Hippocampal formation (tissue), 2 donors: ENCODE measurements at places on chromosomes 16 and 17.

DNA sequence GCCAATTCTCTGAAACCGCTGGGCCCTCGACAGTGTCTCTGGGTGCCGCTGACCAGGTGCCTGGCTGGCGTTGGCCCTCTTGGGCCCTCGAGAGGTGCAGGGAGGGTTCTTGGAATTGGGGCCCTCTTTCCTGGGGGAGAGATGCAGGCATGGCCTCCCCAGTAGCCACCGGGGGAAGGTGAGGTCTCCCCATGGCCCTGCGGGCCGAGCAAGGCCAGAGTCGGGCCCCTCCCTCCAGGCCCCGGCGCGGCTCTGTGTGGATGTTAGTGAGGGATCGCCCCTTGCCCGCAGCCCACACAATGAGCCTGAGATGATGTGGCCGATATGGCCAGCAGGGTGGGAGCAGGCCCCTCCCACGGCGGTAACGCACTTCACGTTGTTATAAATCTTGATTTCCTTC lies 23.1 kb upstream of the C1QTNF8 start:
- no peak for DNase-seq

DNA sequence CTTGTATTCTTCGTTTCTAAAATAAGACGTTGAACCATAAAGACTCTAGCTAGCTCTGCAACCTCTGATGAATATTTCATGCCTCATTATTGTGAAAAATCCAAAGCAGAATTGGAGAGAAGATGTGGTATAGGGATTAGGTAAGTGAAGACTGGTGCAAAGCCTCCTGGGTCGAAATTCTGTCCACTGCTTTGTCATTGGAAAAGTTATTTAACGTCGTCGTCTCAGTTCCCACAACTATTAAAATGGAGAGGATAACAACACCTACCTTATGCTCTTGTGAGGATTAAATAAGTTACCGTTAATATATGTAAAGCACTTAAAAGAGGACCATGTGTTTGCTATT lies 1.4 kb upstream of the PRPSAP2 start:
- peak; percentile 48 for DNase-seq

DNA sequence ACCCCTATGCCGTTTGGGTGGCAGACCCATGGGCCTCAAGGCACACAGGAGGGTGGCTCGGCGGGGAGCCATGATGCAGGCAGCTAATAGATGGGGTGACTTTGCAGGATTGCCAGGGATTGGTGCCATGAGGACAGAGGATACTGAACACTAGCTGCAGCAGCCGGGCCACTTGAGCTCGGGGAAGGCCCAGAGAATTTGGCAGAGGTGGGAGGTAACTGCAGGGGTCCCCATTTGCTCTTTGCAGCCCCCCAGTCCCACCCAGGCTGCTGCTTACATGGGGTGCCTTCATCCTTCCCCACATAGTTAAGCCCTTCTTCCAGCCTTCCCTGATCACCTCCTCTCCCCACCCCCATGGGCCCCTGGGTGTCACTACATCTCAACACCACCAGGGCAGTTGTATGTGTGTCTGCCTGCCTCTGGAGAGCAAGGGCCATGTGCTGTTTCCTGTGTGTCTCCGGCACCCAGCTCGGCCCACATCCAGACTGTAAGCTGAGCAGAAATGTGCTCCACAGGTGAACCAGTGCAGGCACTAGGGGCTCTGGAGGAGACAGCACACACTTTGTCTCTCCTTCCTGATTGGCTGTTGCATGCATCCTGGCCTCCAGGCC lies 52.0 kb downstream of the SREBF1 start:
- DNase-seq = no peak

DNA sequence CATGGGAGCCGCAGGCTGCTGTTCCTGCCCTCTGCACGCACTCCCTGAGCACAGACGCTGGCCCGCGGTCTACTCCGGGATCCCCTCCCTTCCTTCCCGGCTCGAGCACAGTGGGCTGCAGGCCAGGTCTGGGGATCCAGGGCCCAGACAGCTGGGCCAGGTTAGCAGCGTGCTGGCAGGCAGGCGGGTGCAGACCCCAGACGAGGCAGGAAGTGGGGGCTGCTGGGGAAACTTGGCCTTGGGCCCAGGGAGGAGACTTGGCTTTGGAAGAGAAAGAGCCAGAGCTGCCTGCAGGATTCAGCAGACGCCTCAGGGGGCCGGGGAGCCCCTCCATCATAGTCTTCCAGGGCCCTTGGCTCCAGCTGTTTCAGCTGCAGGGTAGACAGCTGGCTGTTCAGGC lies 30.2 kb upstream of the ABCC3 start:
- DNase-seq = no peak

DNA sequence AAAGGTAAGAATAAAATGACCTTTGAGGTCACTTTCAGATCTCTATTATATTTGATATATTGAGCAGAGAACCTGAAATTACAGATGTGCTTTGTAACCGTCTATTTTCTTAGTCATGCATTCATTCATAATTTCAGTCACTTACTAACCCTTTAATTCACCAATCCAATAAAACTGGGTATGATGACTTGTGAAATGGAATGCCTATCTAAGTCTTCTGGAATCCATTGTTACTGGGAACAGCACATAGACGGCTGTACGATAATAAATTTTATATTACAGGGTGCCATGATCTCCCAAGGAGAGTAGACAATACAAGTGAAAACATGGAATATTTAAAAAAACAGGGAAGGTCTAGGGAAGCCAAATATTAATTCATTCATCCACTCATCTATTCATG lies 22.9 kb downstream of the CDH11 start:
- DNase-seq = no peak

DNA sequence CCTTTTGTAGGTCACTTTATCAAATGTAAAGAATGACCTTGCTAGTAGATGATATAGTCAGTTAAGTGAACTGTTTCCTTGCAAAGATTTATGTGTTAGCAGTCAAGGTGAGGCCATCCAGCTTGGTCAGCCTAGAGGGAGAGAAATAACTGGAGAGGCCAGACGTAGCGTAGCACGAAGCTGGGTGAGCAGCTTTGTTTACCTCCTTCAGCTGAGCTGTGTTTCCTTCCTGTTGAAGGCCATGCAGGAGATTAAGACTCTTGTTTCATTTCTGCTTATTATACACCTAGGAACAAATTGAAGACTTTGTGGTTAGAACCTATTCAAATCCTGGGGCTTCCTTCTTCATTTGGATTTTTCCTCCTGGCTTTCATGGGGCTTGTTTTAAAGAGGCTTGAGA lies 267.1 kb downstream of the PHKB start:
- no peak for DNase-seq

GRCh38 chr17:31393749-31394146 lies 2.3 kb downstream of the RAB11FIP4 start:
- DNase-seq = no peak

- DNase-seq = no peak
Measured at GRCh38 chr17:51064061-51064735, 56.5 kb downstream of the SPAG9 start.

DNA sequence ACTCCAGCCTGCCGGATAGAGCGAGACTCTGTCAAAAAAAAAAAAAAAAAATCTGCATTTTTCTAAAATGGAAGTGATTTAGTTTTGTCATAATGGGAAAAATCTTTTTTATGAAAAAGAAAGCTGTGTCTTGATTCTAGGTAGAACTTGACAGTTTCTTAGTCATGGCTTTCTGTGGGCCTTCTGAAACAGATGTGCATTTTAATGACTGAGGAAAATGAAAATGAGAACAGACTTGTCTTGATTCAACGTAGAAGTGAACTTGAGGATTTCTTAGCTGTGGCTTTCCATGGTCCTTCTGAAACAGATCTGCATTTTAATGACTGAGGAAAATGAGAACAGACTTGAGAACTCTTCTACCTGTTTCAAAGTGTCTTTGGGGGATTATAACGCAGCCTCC lies 171.7 kb downstream of the VPS53 start:
- DNase-seq = no peak

GRCh38 chr17:2232244-2232638 lies 71.3 kb downstream of the SMG6 start:
- DNase-seq = no peak

- no peak for DNase-seq
Measured at GRCh38 chr16:75192606-75193264, 14.2 kb downstream of the CTRB2 start.

GRCh38 chr17:76678330-76678729 lies 32.4 kb downstream of the MXRA7 start:
- no peak for DNase-seq

GRCh38 chr16:30656974-30657865 lies 1.0 kb upstream of the FBRS start:
- no peak for DNase-seq

DNA sequence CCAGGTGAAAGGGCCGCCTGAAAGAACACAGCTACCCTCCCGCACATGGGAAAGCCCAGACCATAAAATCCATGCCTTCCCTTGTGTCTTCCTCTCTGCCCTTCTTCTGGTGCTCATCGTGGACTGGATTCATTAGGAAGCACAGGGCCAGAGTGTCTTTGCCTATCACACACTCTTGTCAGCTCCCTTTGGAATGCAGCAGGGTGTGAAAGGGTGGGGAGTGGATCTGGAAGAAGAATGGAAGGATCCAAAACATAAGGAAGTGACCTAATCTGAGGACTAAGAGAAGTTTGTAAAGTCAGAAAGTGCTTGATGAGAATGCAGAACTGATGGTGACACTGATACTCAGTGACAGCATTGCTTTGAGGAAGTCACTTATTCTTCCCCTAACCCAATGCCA lies 1147.3 kb upstream of the GOT2 start:
- no peak for DNase-seq

- no peak for DNase-seq
Measured at GRCh38 chr16:1279945-1280589, 24.2 kb downstream of the TPSD1 start.

DNA sequence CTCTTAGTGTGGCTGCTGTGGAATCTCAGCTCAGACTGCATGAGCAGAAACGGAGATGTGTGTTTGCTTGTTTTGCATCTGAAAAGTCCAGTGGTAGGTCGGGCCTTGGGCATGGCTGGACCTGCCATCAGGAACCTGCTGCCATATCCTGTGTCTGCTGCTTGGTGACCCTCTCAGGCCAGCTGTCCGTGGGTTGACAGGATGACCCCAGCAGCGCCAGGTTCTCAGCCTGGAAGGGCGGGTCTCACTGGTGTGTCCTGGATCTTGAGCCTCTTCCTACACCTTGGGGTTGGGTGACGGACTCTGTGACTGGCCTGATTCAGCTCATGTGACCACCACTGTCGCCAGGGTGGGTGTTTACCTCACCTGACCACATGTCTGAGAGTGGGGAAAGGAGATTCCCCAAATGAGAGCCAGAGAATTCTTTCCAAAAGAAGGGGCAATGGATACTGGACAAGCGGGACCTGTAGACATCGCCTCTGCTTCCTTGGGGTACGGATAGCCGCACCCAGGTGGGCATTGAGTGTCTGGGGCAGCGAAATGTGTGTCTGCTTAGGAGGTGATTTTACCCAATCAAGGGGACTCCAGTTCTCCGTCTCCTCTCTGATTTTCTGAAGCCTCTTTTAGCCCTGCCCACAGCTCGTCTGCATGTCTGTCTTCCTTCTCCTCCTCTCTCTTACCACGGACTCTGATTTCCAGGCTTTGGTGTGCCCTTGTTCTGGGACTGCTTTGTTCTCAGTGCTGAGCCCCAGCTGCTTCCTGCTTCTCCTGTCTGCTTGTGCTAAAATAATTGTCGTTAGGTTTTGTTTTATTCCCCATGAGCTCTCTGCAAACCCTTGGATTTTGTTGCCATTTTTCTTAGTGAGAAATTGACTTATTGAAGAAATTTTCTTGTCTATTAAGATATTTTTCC lies 399.7 kb downstream of the CPPED1 start:
- DNase-seq = no peak

GRCh38 chr17:69170377-69170776 lies 28.7 kb upstream of the ABCA6 start:
- DNase-seq = no peak

GRCh38 chr16:85838381-85838780 lies 38.9 kb downstream of the COX4I1 start:
- no peak for DNase-seq

DNA sequence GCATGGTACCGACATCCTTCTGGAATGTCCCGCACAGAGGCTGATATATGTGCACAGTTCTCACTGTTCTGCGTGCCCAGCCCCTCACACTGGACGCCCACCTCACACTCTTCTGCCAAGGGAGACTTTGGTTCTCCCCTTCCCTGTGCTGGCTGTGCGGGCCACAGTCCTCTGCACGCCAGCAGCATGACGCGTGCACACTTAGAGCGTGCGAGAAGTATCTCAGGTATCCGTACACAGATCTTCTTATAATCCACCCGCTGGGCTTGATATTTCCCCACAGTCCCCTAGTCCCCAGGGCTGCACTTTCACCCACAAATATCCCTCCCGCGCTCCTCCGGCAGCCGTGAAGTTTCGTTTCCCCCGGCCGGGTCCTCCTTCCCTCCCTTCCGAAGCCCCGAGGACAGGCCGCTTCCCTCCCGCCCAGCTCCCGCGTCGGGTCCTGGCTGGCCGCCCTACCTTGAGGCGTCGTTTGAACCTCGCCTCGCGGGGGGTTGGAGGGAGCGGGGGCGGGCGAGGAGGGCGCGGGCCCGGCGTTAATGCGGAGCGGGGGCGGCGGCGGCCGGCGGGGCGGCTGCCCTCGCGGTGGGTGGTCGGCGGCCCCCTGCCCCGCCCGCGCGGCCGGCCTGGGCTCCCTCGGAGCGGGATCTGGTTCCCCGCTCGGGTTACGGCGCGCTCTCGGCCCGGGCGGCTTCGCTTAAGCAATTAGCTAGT lies 5.0 kb upstream of the FOXF1 start:
- DNase-seq = no peak
